Stimulated activated CD4-positive, alpha-beta T cell treated with anti-CD3 and anti-CD28 coated beads, TNF-alpha, amount 100 ng/mL, for 24 hours (primary cell): ENCODE measurements at places on chromosomes 5 and 9.

GRCh38 chr5:89303033-89303480 is 420.1 kb upstream of the MEF2C start:
- no peak for DNase-seq

DNA sequence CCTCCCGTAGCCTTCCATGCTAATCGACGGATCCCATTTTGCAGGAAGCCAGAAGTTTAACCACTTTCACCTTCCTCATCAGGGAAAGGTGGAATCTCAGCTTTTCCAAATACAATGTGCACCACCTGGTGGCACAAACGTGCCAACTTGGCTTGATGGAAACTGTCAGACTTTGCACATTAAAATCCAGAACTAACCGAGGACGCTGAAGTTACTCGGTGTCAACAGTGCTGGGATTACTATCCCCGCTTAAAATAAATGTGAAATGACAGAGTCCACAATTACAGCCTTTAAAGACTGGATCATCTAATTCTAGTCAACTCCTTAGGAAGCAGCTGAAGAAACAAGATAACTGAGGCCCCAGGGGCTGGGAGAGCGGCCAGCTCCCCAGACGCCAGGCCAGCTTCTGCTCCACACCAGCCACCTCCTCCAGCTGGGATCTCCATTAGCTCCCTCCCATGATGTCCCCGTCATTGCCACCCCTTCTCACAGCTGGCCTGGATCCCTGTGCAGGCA is 50.1 kb upstream of the RETREG1 start:
- no peak for DNase-seq

DNA sequence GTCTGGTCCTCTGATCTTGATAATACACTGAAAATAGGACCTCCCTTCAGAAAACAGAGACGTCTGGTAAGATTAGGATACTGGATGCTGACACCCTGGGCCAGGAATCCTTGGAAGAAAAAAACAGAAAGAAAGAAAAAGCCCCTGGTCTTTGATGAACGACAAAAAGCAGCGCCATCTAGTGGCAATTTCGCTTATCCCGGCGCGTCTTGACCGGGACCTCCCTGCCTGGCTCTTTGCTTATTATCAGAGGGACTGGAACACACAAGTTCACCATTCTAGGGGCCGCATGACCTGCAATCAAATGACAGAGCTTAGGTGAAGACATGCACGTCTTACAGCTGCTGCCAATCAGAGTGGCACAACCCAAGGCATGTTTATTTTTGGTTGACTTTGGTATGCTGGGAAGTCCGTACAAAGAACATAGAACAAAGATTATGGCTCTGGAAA is 114.9 kb upstream of the NFIB start:
- peak; percentile 14 for DNase-seq

- no peak for DNase-seq
Measured at GRCh38 chr5:42858687-42859086, 47.0 kb upstream of the SELENOP start.

- DNase-seq, result no peak
Measured at GRCh38 chr5:39093352-39093751, 19.2 kb upstream of the RICTOR start.

DNA sequence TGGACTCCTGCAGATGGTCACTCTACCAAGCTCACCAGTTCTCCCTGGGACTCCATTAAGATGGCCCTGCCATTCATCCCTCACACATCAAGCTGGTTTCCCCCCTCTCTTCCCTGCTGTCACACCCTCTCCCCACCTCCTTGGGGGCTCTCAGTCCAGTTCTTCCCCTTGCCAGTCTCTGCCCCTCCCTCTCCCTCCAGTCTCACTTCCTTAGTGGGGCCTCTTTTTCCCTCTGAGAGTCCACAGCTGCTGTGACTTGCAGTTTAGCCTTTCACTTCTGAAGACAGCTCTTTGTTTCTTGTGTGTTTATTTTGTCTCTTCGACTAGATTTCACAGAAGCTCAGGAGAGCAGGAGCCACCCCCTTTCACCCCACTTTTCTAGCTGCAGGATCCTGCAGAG is 10.5 kb downstream of the DOCK2 start:
- no peak for DNase-seq

DNA sequence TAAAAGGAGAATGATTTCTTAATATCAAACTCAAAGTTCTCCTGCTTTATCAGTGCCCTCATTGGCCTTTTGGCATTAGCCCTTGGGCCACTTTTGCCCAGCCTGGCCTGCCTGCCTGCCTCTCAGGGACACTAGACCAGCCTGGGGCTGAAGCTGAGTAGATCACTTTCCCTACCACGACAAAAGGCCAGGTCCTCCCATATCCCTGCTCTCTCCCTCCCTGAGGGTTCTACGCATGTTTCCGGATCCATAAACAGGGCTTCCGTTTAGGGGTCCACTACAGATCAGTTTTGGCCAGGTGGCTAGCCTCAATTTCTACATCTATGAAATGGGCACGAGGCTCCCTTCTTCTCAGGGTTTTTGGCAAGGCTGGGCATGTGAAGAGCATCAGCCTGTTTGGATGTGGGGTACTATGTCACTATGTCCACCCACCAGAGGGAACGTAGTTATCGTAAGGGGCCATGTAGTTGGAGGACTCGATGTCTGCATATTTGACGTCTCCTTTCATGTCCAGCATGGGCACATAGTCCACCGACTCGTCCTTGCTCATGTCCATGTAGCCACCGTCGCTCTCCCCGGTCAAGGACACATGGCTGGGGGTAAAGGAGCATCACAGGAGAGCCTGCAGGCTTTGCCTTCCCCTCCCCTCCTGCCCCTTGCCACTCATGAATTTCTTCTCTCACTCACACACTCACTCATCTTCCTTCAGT is 34.0 kb downstream of the PDGFRB start:
- no peak for DNase-seq

- no peak for DNase-seq
Measured at GRCh38 chr5:64160201-64160600, 5.4 kb upstream of the RNF180 start.

DNA sequence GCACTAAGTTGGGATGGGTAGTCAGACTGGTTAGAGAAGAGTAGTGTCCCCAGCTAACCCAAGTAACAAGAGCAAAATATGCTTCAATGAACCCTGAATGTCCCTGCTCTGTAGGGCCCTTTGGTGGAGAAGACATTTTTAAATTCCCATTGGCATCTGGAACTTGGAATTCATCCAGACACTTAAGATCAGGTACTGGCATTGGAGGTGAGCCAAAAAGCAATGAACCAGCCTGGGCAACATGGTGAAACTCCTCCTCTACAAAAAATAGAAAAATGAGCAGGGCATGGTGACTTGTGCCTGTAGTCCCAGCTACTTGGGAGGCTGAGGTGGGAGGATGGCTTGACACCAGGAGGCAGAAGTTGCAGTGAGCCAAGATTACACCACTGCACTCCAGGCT is 58.9 kb upstream of the ZNF618 start:
- no peak for DNase-seq

DNA sequence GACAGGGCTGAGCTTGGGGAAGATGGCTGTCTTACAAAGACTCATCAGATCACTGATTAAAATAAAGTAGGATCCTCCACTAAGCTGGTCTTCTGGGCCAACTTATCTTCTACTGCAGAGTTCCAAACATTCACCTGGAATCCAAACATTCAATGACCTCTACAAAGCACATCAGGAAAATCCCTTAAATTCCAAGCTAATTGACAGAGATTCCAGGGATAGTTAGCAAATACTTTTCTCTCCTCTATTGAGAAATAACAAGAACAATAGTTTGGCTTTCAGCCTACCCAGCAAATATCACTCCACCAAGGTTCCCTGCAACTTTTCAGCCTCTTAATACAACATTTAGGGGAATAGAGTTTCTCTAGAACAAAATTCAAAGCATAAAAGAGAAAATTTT is 140.6 kb upstream of the LIFR start:
- no peak for DNase-seq

DNA sequence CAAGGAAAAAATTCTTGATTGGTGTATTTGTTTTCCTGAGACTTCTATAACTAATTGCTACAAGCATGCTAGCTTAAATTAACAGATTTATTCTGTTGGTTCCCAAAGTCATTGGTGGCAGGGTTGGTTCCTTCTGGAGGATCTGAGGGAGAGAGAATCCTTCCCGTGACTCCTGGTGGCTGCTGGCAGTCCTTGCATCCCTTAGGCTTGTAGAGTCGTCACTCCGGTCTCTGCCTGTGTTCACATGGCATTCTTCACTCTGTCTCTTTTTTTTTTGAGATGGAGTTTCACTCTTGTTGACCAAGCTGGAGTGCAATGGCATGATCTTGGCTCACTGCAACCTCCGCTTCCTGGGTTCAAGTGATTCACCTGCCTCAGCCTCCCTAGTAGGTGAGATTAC is 5.3 kb downstream of the CDK9 start:
- no peak for DNase-seq

DNA sequence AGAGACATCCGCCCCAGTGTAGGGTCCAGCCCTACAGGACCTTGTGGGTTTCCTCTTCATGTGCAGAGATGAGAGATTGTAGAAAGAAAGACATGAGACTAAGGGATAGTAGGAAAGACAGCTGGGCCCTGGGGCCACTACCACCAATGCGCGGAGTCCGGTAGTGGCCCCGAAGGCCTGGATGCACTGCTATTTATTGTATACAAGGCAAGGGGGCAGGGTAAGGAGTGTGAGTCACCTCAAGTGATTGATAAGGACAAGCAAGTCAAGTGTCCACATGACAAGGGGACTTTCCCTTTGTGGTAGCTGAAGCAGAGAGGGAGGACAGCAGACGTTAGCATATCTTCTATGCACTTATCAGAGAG is 6.2 kb upstream of the TMEM141 start:
- DNase-seq, result no peak

DNA sequence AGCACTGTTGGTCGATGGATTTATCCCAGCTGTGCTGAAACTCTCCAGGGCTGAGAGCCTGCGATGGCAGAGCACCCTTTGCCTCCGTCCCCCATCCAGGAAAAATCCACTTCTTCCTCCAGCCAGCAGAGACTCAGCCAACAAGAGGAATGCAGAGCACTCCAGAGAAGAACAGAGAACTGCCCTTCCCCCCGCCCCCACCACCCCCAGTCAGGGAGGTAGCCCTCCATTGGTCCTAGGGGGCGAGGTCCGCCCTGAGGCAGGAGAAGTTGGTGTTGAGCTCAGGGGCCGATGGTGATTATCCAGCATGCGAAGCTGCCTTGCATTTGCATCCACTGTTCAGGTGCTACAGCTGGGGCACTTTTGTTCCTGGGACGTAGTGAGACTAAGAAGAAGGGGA is 9.0 kb downstream of the TLX3 start:
- DNase-seq, result no peak

- no peak for DNase-seq
Measured at GRCh38 chr9:99244344-99245260, 22.5 kb downstream of the SEC61B start.

- no peak for DNase-seq
Measured at GRCh38 chr9:33104401-33104800, 27.9 kb upstream of the SMU1 start.

- no peak for DNase-seq
Measured at GRCh38 chr9:23342291-23342690, 483.7 kb downstream of the ELAVL2 start.

DNA sequence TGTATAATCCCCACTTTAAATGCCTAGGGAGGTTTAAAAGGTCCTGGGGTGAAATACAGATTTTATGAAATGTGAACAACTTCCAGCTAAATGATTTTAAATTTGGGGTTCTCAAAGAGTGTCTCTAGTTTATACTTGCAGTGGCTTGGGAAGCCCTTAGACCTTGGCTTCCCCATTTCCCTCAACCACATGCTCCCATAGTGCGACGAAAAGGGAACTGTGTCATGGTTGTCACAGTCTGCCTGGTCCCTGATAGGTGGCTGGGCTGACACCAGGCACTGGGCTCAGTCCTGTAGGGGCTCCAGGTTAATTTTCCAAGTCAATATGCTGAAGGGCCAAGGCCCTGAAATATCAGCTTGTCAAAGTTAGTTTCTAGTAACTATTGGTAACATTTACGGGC is 10.4 kb upstream of the CXCL14 start:
- DNase-seq, result no peak

GRCh38 chr9:105419816-105420597 is 27.8 kb upstream of the FSD1L start:
- DNase-seq, result no peak

DNA sequence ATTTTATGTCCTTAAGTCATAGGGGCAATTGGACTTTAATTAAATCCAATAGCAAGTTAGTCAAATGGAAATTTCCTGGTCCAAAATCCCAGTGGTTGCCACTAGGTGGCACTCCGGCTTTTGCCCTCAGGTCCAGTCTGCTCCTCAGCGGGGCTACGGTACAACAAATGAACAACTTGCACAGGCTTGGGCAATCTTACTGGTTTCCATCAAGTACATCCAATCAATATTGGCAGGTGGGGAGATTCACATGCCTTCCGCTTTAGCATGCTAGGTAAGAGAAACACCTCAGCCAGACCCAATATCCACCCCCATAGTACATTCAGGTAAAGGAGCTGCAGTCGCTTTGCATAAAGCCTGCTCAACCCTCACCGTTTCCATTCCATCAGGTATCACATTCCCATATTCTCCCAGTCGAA is 6.3 kb upstream of the MXD3 start:
- peak; percentile 62 for DNase-seq

DNA sequence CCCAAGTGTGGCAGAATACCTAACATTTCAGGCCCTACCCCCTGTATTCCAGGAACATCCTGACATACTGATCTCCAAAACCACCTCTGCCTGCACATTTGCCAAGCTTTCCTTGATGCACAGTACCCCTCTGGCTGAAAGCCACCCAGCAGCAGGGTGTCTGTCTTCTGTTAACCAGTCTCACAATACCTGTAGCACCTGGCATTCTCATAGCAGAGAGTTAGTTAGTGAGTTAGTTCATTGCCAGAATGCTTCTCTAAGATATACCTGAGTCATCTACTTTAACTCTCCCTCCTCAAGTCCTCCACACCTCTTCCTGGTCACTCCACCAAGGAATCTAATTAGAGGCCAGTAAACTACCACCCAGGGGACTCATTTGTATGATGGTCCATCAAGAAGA is 46.1 kb upstream of the IL7R start:
- DNase-seq, result no peak

GRCh38 chr5:109080896-109081295 is 328.9 kb downstream of the PJA2 start:
- no peak for DNase-seq

- no peak for DNase-seq
Measured at GRCh38 chr5:83715236-83716065, 5.2 kb downstream of the HAPLN1 start.

- peak; percentile 37 for DNase-seq
Measured at GRCh38 chr5:149959406-149960236, 937 bp upstream of the SLC26A2 start.

DNA sequence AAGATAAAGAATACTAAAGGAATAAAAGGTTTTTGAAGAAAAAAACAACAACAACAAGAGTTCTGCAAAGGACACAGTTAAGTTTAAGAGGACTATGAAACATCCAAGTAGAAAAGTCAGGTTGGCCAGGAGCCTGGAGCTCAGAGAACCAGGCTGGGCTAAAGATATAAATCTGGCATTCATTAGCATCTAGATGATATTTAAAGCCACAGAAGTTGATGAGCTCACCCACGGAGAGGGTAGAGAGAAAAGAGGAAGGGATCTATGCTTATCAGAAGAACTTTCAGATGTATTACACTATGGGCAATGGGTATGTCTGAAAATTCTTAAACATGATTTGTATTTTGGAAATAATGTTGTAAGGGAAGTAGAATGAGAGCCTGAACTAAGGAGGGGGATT is 9.9 kb downstream of the MIER3 start:
- DNase-seq, result no peak
